T-helper 1 cell treated with Interleukin-12 subunit alpha and Interleukin-12 subunit beta and Interleukin-4 antibody, amounts not matched to agents 30 ng/mL and 1 ng/mL, for 36 hours (primary cell): ENCODE measurements at places on chromosomes 11 and 22. TPM values are rescaled to one million over a fixed set of nuclear protein-coding genes. Genes with fewer than 3 reads are reported as not detected.

The LMNTD2 gene
- total RNA-seq: 1.1 and 1.7 TPM in 2 replicates

The RBMXL2 gene
- 0.10 TPM in 1 of 2 replicates, not detected in the other for total RNA-seq

The MMP8 gene
- total RNA-seq: not detected in 2 replicates

The KLHDC7B gene
- total RNA-seq: 12.6 and 13.8 TPM in 2 replicates

The TRMT2A gene
- 111 and 113 TPM in 2 replicates for total RNA-seq

The OR51B5 gene
- not detected in 2 replicates for total RNA-seq

The UBQLNL gene
- total RNA-seq: 0.12 and 0.34 TPM in 2 replicates
